Tibial artery (tissue), 4 donors: ENCODE measurements at places on chromosomes 3 and 15.

DNA sequence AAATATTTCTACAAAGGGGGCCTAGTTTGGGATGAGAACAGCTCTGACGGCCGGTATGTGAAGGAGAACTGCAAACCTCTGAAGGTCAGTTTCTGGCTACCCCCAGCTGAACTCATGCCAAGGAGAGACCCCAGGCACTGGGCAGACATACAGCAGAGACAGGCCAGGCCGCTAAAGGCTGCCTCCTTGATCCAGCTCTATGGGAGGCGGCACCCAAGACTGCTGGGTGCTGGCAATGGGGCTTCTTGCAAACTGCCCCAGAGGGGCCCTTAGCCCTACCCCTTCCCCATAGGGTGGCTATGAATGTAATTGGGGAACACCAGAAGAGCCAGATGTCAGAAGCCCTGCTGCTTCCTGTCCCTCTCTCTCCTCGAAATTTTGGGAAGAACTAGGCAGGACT, 13.3 kb downstream of the CLK3 start:
- no peak for DNase-seq

GRCh38 chr15:57485869-57486268, 105.8 kb upstream of the MYZAP start:
- no peak for DNase-seq

GRCh38 chr15:25710184-25710583, 152.9 kb downstream of the ATP10A start:
- no peak for DNase-seq

- DNase-seq = no peak
These were observed 574.0 kb downstream of the NTRK3 start for GRCh38 chr15:87682527-87682926.

DNA sequence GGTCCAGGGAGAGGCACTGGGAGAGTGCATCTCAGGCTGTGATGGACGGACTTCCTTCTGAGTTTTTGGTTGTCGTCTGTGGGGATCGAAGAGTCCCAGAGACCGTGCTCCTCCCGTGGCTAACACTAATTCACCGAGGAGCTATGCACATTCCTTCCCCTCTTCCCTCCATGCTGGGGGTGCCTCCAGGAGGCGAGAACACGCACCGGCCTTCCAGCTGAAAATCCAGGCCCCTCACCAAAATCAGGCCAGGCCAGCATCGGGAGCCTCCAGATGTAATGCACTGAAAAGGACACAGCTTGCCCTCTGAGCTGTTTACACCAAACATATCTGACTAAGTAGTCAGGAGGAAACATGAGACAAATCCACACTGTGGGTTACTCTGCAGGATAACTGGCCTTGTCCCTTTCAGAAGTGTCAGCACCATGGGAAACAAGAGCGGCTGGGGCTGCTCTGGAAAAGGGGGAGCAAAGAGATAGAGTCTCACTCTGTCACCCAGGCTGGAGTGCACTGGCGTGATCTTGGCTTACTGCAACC, 5.5 kb downstream of the RNU5B-1 start:
- DNase-seq = no peak

GRCh38 chr3:12775226-12775625, 16.2 kb upstream of the TMEM40 start:
- no peak for DNase-seq

GRCh38 chr3:95333826-95334225, 1271.0 kb downstream of the NSUN3 start:
- no peak for DNase-seq

GRCh38 chr15:68558318-68559305, 20.2 kb upstream of the CORO2B start:
- DNase-seq = no peak
